ENCODE measurements at places on chromosomes 12 and 14.

GRCh38 chr14:99654235-99654985 lies 9.5 kb downstream of the HHIPL1 start:
- DNase-seq = no peak

GRCh38 chr14:67863223-67863622 lies 43.6 kb downstream of the RAD51B start:
- DNase-seq = no peak

- DNase-seq = no peak
Measured at GRCh38 chr12:114683709-114684097, 272 bp downstream of the TBX3 start.

GRCh38 chr12:84760091-84760865 lies 152.3 kb downstream of the SLC6A15 start:
- DNase-seq = no peak

- DNase-seq = no peak
Measured at GRCh38 chr12:87117526-87117925, 861.3 kb upstream of the MGAT4C start.

GRCh38 chr12:104571328-104571727 lies 114.6 kb downstream of the CHST11 start:
- no peak for DNase-seq

- DNase-seq = no peak
Measured at GRCh38 chr12:33678221-33678964, 238.8 kb upstream of the SYT10 start.

GRCh38 chr14:30748343-30748742 lies 126.0 kb upstream of the COCH start:
- DNase-seq = no peak

- DNase-seq = no peak
Measured at GRCh38 chr14:50520947-50521815, 11.2 kb downstream of the MAP4K5 start.

- DNase-seq = no peak
Measured at GRCh38 chr12:93602897-93603668, 30.6 kb downstream of the SOCS2 start.

DNA sequence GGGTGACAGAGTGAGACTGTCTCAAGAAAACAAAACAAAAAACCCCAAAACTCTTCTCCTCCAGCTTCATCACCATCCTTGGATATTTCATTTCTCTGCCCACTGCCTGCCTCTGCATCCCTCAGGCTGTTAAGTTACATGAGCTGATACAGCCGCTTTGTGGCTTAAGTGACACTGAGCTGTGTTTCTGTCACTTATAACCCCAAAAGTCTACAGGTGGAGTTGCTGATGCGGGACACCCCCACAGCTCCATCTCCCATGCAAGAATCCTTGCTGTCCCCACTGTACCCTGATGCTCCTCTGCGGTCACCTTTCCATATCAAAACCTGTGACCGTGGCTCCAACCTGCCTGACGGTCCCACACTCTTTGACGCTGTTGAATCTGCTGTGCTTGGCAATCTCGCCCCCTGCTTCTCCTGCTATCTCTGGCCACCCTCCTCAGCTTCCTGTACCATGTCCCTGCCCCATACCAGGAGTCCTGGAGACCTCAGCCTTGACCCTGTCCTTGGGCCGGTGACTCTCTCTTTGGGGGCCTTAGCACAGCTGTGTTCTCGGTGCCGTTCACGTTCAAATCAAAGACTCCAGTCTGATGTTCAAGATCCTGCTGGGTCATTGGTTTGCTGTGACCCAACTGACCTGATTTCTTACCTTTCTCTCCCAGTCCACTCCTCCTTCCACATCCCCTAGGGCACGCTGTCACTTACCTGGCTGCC lies 20.3 kb downstream of the HVCN1 start:
- DNase-seq = no peak

DNA sequence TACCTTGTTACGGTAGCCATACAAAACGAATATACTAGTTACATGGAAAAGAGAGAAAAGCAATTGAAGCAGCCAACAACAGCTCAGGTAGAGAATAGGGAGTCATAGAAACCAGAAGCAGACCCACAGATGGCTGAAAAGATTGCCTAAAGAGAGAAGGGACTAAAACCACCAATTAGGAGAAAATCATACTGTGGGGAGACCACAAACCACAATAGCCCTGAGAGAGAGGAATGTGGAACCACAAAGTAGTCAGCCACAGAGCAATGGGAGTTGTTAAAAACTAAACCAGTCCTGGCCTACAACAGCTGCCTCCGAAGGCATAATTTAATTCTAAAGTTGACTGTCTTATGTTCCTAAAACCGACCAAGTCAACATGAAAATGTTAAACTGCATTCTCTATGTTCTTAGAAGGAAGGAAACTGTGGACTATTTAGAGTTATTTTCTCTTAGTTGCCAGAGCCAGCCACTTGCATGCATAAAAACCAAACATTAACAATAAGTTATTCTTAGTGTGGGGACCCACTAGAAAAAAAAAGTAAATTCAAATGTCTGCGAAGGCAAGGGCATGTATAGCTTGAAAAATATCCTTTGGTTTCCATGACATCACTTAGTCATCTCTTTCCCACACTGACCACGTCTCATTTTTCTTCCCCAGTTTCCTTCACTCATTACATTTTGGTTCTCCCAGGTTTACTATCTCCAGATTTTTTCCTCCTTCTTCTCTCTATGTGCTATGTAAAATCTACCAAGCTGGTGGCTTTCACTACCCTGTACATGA lies 398.1 kb downstream of the NOVA1 start:
- DNase-seq = no peak

DNA sequence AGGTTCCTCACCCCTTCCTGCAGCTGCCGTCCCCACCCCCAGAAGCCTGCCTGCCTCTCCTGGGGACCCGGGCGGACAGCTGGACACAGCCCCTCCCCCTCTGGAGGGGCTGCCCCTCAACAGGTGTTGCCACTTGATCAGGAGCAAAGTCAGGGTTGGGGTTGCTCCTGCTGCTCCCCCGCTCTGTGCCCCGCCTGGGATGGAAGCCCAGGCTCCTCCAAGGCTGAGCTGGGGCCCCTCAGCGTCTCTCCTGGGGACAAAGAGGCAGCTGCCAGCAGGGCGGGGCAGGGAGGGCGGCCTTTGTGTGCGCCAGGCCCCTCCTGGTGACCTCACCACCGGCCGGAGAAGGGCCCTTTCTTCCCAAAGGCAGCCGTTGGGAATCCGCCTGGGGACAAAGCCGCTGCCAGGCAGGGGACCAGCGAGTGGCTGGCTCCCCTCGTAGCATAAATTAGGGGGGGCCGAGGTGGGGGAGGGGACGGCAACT lies 13.7 kb downstream of the TRMT61A start:
- no peak for DNase-seq

- DNase-seq = no peak
Measured at GRCh38 chr14:95477411-95478269, 38.8 kb downstream of the SYNE3 start.

GRCh38 chr14:54667764-54668163 lies 100.8 kb downstream of the SAMD4A start:
- no peak for DNase-seq

DNA sequence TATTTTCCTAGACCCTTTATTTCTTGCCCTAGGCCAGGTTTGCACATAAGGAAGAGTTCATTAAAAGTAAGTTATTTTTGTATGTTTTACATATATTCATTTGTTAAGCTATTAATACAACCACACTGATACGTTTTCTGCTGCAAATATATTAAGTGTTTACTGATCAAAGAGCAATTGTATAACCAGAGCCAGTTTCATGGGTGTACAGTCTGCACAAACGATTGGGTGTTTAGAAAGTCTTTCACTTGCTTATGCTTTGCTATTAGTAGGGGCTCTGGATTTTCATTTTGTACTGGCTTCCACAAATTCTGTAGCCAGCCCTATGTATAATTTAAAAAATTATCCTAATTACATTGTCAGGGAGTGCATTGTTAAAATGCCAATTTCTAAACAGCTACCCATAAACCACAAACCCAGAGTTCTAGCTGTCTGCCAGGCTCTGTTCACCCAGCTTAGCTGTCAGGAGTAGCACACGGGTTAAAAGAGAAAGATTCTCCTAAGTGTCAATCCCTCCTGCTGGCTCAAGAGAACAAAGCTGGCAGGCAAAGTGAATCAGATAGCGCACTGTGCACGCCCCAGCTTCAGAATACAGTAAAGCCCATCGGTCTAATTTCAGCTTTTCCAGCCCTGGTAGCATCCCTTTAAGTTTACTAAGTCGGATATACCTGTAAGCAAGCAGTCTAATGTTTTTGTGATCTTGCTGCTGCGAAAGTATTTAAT lies 151.0 kb upstream of the LMO3 start:
- DNase-seq = no peak

DNA sequence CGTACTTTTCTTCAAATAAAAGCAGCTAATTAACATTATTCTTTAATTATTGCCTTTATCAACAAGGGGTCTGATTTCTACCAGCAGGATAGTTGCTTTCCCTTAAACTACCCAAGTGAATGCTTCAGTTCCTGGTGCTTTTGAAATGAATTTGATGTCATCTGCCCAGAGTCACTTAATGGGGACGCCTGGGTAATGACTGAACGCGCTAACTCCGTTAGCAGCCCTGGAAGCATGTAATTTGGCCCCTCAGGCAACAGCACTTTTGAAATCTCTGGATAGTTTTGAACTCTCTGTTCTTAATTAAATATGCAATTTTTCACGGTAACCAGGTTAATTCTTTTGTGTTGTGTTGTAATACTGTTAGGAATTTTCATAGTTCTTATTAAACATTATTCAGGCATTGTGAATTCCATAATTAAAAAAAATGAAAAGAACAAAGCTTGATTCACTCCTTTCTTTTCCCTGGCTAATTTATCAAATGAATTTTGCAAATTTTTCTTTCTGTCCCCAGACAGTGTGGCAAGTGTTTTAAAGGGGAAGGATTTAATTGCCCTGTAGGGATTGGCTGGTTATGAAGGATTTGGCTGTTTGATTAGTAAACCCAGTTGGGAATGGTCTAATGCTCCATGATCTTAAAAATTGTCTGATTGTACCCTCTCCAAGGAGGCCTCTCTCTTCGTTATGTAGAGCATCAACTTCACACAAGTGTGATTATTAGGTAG lies 137.5 kb upstream of the MYL2 start:
- peak; percentile 13 for DNase-seq

- DNase-seq = no peak
Measured at GRCh38 chr12:40011775-40012129, 94.1 kb downstream of the SLC2A13 start.

DNA sequence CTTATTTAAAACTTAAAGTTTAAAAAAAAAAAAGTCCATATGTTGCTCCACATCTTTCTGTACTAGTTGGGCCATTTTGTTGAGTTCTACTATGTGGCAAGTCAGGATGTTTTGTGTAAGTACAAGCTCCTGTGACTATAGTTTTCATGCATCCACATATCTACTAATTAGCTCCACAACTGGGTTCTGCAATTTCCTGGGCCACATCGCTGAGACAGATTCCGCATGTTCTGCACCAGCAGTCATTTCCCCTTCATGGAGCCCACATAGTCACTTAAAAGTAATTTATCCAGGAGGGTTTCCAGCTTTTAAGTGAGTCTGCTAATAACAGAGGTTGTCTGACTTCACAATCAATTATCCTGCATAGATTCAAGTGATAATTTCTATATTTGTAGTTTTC lies 461.4 kb downstream of the ZFP36L1 start:
- DNase-seq = no peak

DNA sequence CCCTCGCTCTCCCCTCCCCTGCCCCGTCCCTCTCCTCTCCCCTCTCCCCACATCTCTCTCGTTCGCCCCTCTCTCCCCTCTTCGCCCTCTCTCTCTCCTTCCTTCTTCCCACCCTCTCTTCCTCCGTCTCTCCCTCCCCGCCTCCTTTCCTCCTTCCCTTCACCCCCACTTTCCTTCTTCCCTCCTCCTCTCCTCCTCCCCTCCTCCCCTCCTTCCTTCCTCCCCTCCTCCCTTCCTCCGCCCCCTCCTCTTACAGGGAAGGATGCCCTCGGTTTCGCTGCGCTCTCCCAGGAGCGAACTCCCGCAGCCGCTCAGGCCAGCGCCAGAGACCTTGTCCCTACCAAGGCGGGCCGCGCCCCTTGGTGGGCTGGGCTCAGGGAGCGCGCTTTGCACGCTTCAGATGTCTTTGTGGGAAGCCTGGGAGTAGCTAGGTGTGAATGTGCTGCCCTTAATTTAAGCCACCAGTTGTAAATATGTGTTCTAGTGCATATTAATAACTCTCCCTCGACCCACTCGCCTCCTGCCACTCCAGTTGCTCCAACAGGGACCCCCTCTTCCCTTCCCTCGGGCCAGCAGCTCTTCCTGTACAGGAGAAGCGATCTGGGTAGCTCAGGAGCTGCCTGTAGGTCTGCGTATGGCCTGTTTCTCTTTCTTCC lies 13.3 kb upstream of the MAP3K9 start:
- peak; percentile 66 for DNase-seq

- no peak for DNase-seq
Measured at GRCh38 chr14:72683787-72684186, 210.1 kb downstream of the DPF3 start.

DNA sequence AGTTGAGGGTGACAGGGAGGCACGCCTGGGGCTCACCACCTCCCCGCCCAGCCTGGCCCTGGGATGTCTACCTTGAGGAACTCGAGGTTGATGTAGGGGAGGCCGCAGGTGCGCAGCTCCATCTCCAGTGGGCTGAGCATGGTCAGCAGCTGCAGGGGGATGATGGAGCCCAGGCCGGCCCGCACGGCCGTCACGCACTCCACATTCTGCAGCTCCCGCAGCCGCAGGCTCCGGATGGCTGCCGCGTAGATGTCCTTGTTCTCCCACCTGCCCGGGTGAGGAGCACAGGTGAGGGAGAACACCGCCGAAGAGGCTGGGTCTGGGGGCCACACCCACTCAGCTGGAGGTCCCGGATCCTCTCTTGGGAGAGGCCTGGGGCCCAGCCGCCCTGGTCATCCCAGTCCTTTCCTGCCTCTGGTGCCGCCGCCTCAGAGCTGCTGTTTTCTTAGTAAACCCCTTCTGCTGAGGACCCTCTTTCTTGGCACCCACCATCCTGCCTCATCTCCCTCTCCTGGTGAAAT lies 38.2 kb downstream of the TRAFD1 start:
- no peak for DNase-seq

- no peak for DNase-seq
Measured at GRCh38 chr12:2284321-2284813, 231.6 kb downstream of the CACNA1C start.

- peak; percentile 63 for DNase-seq
Measured at GRCh38 chr14:26204728-26205479, 392.9 kb downstream of the NOVA1 start.

DNA sequence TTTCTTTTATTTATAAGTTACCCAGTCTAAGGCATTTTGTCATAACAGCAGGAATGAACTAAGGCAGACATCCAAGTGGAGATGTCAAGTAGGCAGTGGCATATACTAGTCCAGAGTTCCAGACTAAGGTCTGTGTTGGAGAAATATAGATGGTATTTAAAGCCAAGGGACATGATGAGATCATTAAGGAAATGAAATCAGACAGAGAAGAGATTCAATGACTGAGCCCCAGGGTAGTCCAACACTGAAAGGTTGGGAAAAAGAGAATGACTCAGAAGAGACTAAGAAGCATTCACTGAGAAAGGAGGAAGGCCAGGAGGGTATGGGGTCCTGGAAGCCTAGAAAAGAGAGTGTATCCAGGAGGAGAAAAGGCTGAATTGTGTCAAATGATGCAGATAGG lies 442.2 kb upstream of the CCDC196 start:
- DNase-seq = no peak

DNA sequence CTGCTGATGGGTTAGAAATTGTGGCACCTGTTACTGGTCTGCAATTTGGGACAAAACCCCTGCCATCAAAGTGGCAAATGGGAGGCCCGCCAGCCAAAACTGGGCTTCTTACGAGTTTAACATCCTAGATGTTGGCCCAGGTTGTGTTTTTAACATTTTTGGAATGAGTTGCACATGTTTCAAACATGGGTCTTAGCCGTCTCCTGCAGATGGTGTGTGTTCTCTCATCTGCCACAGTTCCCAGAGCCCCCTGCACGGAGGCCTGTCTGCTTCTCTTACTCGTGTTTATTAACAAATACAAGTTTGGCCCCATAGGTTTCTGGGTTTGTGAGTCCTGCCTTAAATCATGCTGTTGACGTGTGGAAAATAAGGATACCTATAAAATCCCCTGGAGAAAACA lies 46.5 kb downstream of the CACNA2D4 start:
- DNase-seq = no peak

Data from NCI-H1105 (cell line).